ENCODE measurements at places on chromosomes 2 and 18. TPM values are rescaled to one million over a fixed set of nuclear protein-coding genes. Genes with fewer than 3 reads are reported as not detected.

Gene WNT10A
- total RNA-seq: not detected

Gene EGR4
- 0.34 TPM for total RNA-seq

Gene MOGAT1
- total RNA-seq: not detected

Gene HOXD1
- total RNA-seq: 0.21 TPM

Gene DYNAP
- total RNA-seq: not detected

Gene LBH
- 186 TPM for total RNA-seq

Gene ABCG8
- total RNA-seq: not detected

Data from A549 treated with RU486 at 1 μM for 4 hours (cell line).